Foreskin melanocyte (primary cell): ENCODE measurements at places on chromosomes 4 and X.

DNA sequence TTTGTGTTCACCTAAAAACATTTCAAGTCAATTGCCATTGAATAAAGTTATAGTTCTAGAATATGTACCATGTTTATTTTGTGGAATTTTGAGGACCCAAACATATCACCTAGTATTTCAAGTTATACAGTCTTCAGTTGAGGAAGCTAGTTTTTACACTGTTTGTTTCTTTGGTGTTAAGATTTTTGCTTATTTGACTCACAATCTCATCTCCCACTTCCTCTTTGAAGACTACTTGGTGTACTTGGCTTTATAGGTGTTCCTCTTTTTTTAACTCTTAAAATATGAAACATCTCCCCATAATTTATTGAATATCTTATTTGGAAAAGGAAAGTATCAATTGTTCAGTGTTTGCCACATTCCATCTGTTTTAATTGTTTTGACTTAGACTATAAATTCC, 675.4 kb downstream of the RAPGEF2 start:
- no peak for DNase-seq

DNA sequence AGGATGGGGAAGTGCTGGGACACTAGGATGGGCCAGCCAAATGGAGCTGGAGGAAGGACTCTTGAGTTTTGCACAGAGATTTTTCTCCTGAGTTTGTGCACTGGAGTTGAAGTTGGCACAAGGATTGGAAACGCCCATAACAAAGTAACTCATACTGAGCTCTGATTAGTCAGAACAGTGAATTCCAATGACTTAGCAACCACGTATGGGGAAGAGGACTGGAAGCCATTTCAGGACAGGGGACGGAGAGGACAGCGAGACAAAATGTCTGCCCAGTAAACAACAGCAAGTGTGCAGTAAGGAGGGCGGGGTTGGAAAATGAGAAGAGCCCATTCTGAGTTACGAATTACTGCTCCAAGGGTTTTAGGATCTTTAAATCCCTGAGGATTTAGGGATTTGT, 5.9 kb downstream of the RIPPLY1 start:
- no peak for DNase-seq

DNA sequence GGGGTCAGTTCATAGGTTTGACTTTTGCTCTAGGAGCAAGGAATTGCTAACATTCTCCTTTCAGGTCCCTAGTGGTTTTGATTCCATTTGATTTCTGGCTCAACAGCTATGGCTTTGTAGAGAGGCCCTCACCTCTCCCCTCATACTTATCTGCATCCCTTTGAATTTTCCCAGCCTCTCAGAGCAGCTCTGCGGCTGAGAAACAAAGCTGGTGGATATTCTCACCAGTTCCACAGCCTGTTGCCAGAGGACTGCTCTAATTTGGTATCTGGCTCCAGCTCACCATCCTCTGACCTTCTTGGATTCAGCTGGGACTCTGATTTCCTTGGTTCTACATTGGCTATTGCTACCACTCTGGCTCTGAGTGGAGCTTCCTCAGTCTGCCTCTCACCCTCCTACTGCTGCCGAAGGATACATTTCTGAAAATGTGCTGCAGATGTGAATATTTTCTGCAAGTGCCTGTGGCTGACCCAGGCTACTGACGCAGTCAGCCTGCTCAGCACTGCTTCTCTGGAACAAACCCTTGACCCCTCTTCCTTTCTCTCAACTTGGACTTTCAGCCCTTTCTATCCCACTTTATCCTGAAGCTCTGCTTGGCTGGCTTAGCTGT, 110.9 kb upstream of the ENPEP start:
- no peak for DNase-seq

DNA sequence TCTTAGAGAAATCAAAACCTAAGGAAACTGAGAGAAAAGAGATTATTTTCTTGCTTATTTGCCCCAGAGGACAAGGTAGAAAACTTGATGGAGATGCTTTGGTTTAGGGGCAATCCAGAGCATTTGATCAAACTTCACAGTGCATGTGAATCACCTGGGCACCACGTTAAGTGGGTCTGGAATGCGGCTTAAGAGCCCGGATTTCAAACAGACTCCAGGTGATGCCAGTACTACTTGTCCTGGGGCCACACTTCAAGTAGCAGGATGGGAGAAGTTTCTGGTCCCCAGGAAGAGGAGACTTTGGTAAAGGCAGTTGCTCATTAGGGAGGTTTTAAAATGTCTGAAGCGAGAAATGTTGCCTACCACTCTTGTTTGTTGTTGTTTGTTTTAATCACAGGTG, 51.8 kb downstream of the PHOX2B start:
- no peak for DNase-seq

- peak; percentile 38 for DNase-seq
These were observed 20.2 kb downstream of the FBXW7 start for GRCh38 chr4:152515678-152516077.
